Stimulated activated CD8-positive, alpha-beta memory T cell treated with anti-CD3 and anti-CD28 coated beads, Interleukin-2, amount 100 ng/mL, for 48 hours (primary cell): ENCODE measurements at places on chromosomes 2 and 18.

- no peak for DNase-seq
These were observed 70.5 kb upstream of the TFCP2L1 start for GRCh38 chr2:121355488-121355887.

DNA sequence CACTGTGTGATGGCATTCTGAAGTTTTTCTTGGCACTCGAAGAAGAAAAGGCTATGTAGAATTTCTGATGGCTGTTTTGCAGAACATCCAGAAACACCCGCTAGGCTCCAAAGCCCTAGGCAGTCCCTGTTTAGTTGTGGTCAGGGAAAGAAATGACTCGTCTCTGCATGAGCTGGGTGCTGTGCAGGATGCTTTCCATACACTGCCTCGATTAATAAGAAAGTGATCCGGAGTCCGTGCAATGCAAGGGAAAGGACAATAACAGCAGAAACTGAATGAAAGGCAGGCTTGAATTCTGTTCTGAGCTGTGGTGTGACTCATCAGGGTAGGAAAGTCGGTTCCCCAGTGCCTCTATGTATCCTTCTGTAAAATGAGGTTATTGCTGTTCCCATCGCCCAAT is 18.7 kb downstream of the MAPRE3 start:
- no peak for DNase-seq

DNA sequence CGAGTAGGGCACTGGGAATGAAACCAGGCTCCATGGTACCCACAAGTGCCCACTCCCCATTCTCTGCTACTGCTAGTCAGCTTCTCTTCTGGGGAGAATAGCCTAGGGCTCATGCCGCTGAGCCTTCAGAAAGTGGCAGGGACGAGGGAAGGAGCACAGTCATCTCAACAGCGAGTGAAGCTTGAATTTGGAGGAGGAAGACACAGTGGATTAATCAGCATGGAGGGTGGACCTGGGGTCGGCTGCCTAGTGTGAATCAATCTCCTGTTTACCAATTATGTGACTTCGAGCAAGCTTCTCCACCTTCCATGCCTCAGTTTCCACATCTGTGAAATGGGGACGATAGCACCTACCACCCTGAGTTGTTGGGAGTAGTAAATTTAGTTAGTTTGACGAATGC is 157.0 kb downstream of the SEPTIN10 start:
- no peak for DNase-seq

GRCh38 chr2:164920430-164920829 is 34.9 kb downstream of the SLC38A11 start:
- no peak for DNase-seq

- DNase-seq: no peak
These were observed 379.7 kb downstream of the PTPRM start for GRCh38 chr18:7946734-7947377.

GRCh38 chr2:228876276-228876675 is 394.8 kb downstream of the PID1 start:
- DNase-seq: no peak

- no peak for DNase-seq
These were observed 77.9 kb upstream of the CD226 start for GRCh38 chr18:70025580-70025979.

DNA sequence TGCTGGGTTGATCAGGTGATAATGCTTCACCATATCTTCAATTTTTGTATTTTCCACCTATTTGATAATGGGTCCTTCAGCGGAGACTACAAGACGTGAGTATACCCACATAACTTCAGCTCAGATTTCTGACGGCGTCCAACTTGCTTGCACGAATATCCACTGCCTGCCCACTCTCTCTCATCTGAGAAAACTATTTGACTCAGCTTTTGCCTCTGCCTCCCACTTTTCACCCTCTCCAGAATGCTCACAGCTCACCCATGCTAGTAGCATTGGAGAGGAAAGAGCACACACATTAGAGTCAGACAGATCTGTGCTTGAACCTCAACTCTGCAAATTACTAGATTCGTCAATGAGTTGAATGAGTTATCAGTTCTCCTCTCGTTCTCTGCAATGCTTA is 166.8 kb downstream of the BCL2 start:
- no peak for DNase-seq

DNA sequence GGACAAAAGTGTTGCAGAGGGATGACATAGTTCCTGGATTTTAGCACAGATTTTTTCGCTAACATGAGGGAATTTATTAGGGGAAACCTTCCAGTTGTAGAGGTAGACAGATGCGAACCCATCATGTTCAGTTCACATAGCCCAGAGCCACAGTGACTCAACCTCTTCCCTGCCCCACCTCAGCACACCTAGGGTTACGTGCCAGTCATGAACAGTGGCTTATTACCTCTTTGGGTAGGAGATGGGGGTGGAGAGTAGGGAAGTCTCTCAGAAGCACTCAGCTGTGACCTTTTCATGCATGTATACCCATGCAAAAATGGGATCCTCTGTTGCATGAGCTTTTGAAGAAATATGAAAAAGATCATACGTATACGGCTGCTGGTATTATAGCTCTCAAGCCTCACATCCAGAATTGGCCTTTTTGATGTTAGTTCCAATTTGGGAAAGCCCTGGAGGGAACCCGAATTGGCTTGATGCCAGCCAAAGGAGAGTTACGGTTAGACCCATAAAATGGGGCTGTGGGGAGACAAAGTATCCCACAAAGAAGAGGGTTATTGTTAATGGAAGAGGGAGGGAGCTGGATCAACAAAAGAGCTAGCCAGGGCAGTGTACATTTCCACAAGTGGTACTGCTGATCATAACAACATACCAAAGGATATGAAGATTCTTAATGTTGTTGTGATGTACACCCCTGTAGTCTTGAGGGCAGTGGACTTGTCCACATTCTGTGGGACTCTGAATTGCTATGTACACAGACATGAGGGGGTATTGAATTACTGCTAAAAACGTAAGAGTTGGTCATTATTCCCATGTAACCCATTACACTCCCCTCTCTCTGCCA is 4.9 kb downstream of the TANC1 start:
- DNase-seq: no peak

DNA sequence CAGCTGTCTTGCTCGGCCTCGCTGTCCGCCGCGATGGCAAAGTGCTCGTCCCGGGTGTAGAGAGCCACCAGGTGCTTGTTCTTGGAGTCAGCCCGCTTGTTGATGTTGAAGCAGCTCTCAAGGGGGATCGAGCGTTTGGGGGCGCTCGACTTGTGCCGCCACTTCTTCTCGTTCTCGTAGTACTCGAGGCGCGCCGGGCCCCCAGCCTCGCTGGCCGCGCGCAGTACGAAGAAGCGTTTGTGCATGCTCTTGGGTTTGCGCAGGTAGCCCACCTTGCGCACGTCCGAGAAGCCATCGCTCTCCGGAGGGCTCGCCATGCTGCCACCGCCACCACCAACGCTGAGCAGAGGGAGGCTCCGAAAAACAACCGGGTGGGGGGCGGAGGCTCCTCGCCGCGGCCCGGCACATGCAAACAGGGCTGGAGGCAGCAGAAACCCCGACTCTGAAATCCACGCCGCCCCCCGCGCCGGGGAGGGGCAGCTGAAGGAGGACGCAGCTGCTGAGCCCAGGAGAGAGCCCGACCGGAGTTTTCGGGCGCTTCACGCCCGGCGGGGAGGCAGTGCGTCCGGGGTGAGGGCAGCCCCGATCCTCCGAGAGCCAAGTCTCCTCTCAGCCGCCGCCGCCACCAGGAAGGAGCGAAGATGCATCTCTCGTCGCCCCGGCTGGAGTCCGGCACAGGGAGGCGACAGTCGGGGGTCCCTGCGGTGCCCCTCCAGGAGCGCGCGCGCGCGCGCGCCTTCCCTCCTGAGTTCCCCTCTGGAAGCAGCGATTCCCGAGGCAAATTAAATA is 1.0 kb downstream of the IRS1 start:
- DNase-seq: no peak

- DNase-seq: no peak
These were observed 124.7 kb downstream of the ICOS start for GRCh38 chr2:204061241-204061640.

- no peak for DNase-seq
These were observed 40.7 kb downstream of the TCF7L1 start for GRCh38 chr2:85173909-85174308.

- no peak for DNase-seq
These were observed 143.2 kb downstream of the KLHL29 start for GRCh38 chr2:23528171-23528570.

DNA sequence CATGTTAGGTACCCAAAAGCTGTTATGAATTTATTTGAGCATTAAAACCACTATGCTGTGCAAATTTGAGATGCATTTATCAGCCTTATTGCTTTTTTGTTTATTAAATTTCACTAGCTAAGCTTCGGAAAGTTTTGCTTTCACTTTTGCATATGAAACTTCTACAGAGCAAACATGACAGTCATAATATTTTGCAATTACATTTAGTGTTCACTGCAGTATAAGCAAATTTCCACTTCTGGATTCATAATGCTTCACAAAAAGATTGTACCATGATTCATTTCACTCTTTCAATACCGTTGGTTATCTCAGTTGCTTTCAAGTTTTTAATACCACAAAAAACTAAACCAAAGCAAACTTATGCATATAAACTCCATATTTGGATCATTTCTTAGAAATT is 228.7 kb upstream of the SLC8A1 start:
- no peak for DNase-seq

GRCh38 chr18:42675810-42676209 is 439.7 kb downstream of the RIT2 start:
- DNase-seq: no peak

GRCh38 chr2:70946832-70947442 is 11.2 kb downstream of the ATP6V1B1 start:
- peak; percentile 12 for DNase-seq

DNA sequence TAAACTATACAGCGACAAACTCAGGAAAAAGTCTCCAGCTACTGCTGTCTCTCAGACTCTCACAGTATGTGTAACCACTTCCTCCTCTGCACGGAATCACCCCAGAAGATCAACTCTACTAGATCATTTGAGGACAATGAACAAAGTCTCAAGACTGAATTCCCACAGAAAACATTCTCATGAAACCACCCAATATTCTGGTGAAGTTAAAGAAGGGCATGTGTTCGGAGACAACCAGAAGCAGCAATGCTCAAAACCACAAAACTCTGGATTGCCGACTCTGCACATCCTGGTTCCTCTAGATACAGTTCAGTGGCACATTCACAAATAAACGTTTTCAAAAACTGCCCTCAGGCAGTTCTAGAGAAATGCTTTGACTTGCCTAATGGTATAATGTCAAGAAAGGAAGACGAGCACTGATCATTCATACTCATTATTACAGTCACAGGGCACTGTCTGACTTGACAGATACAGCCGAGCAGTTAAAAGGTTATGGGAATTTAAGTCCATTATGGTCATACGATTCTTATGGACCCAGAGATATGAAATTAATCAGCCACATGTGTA is 91.9 kb upstream of the STK17B start:
- no peak for DNase-seq

DNA sequence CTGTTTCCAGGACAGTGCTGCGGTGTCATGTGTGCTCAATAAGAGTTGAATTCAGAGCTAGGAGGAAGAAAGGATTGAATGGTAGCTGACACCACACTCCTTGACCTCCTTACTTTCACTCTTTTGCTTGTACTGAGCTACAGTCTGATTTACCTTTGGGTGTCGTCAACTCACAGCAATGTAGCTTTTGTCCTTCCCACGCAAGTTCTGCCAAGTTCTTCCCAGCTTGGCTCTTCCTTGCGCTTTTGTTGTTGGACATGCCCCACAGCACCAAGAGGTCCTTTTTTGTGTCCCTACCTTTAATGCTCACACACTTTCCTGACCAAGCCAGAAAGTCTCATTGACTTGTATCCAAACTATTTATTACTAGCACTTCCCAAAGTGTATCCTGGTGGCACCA is 38.3 kb upstream of the ITGB6 start:
- no peak for DNase-seq

- DNase-seq: no peak
These were observed 28.4 kb upstream of the LONRF2 start for GRCh38 chr2:100350661-100351185.

DNA sequence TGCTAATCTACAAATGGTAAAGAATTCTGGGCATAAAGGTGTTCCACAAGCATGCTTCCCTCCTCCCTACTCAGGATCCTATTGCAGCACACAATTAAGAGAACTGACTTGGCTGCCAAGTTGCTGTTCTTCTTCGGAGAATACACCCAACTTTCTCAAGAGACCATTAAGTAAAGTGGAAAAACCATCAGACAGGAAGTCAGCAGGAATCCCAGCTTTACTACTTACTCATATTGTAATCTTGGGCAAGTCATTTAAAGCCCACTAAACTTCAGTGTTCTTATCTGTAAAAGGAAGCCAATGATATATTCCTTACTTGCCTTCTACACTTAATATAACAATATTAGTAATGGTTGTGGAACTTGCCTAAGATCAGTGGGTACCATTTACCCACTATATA is 37.8 kb downstream of the PSTPIP2 start:
- no peak for DNase-seq

GRCh38 chr2:151973013-151973900 is 125.6 kb downstream of the CACNB4 start:
- no peak for DNase-seq

- DNase-seq: no peak
These were observed 133.4 kb upstream of the LRRTM1 start for GRCh38 chr2:80437959-80438358.

GRCh38 chr2:240348522-240348921 is 86.9 kb upstream of the GPC1 start:
- DNase-seq: no peak

DNA sequence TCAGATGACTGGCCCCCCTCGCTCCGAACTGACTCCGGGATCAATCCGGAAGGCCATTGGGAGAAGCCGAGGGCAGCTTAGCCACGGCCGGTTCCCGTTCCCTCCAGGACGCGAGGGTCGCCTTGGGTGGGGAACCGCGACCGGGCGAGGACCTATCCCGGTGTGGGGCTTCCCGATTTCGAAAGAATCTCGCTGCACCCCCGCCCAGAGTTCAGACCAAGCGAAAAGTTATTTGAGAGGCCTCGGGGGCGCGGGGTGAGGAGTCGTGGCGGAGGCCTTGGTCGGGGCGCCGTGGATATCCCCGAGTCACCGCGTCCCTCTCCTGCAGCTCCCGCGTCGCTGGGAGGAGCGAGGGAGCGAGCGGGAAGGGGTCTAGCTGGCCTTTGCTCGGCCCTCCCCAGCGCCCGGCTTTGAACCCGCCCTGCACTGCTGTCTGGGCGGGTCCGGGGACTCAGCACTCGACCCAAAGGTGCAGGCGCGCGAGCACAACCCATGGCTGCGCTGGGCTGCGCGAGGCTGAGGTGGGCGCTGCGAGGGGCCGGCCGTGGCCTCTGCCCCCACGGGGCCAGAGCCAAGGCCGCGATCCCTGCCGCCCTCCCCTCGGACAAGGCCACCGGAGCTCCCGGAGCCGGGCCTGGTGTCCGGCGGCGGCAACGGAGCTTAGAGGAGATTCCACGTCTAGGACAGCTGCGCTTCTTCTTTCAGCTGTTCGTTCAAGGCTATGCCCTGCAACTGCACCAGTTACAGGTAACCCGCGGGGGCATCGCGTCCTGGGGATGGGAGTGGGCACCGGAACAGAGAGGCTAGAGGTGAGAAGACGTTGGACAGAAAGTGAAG is at the start of gene CYP27A1:
Gene CYP27A1 (plus strand): TSS at position 457 of the 837 bp plus-strand sequence. CDS start 36 bp downstream, at position 493.
- DNase-seq: no peak

GRCh38 chr2:219308142-219309101 is 779 bp downstream of the PTPRN start:
- DNase-seq: peak; percentile 61

DNA sequence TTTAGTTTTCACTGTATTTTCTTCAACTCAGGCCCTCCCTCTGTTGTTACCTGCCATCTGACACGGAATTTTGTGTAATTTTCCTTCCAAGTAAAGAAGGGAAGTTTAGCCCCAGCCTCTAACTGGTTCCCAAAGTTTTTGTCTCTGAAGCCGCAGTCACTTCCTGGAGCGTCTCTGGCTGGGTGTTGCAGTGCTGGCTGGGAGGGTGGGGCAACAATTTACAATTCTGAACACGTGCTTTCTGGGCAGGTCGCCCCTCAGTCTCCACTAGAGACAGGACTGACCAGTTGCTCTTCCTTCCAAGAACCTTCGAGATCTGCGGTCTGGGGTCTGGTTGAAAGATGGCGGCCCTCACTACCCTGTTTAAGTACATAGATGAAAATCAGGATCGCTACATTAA is 3.5 kb downstream of the CNDP2 start:
- no peak for DNase-seq
